Lung microvascular endothelial cell (primary cell): ENCODE measurements at places on chromosomes 1 and 21. TPM values are rescaled to one million over a fixed set of nuclear protein-coding genes. Genes with fewer than 3 reads are reported as not detected.

DNA sequence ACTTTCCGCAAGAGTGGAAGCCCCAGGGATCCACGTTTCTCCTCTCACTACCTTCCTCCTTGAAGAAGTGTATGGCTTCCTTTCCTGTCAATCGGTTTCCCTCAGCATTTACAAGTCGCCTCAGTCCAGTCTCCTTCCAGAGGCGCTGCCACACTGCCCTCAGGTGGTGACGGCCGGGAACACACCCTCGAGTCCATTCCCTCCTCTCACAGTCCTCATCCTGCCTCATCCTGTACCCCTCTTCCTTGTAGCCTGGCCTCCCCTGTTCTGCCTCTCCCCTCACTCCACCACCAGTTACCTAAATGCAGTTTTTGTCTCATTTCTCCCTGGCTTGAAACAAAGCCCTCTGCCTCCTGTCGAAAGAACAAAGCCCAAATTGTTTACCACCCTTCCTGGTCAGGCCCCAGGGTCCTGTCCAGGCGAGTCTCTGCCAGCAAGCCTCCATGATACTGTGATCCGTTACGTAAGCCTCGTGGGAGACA lies 23.2 kb upstream of the LSM10 start:
- DNase-seq: peak; percentile 80

GRCh38 chr1:59034925-59035324 lies 251.1 kb upstream of the JUN start:
- DNase-seq: no peak

DNA sequence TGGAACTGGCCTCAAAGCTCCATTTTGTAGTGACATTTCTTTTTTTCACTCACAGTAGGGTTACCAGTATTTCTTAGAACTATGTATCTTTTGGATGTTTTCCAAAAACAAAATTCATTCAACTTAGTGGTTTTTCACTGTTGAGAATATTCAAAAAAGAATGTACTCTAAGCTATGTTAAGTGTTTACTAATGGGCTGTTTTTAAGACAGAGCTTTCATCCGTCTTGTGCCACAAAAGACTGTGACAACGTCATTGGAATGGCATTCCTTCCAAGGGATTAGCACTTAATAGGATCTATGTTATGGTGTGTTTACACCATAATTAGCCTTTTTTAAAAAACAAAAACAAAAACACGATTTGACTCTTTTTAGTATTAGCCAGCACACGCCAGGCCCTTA lies 66.8 kb downstream of the TTC3 start:
- no peak for DNase-seq

GRCh38 chr1:59686574-59686973 lies 128.2 kb upstream of the HOOK1 start:
- no peak for DNase-seq

The KIF14 gene
- 1.2 and 3.9 TPM in 2 replicates for total RNA-seq

DNA sequence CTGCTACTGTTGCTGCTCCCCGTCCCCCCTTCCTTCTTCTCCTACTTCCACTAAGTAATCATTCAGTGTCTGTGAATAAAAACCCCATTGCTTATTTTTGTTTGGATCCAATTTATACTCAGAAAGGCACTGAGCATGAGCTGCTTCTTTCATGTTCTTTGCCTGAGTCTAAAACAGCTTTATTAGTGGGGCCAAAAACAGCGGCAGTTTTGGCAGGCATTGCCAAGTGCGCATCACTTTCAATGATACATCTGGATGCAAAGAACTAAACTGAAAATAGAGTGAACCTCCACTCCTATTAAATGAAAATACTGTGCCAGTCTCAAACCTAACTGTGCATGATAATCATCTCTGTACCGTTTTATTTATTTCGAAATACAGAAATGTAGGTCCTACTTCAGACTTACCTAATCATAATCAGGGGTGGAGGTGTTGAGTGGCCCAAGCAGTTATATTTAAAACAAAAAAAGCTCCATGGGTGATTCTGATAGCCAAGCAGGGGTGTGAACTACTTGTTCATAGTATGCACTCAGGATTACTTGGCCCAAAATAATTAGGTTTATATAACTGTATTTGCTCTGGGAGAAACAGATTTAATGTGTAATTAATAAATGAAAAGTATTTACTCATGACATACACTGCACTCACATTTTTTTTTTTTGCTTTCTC lies 48.4 kb downstream of the NEK7 start:
- DNase-seq: no peak

- DNase-seq: no peak
These were observed 396.0 kb upstream of the DAB1 start for GRCh38 chr1:57819893-57820292.

DNA sequence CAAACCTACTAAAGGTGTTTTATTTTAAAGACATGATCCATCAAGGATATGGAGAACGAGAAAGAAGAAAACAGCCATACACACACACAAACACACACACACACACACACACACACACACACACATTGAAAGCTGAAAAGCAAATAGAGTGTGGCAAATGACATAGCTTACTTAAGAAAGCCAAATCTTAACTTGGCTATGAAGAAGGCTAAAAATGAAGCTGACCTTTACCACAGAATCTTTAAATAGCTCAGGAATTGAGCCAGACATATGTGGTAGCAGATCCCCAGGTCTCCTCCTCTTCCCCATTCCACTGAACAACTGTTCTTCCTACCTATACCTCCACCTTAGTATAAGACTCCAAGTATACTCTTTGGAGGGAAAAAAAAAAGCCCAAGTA lies 185.6 kb downstream of the CLEC20A start:
- DNase-seq: no peak

DNA sequence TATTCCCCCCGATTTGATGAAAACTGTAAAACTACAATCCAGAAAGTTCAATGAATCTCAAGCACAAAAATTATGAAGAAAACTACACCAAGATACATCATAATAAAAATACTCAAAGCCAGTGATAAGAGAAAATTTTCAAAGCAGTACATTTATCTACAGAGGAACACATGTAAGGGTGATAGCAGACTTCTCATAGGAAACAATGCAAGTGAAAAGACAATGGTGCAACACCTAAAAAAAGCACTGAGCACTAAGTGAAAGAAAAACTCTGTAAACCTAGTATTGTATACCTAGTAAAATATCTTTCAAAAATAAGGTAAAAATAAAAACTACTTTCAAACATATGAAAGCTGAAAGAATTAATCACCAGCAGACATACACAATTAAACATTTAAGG lies 76.1 kb upstream of the IRF2BP2 start:
- DNase-seq: no peak

DNA sequence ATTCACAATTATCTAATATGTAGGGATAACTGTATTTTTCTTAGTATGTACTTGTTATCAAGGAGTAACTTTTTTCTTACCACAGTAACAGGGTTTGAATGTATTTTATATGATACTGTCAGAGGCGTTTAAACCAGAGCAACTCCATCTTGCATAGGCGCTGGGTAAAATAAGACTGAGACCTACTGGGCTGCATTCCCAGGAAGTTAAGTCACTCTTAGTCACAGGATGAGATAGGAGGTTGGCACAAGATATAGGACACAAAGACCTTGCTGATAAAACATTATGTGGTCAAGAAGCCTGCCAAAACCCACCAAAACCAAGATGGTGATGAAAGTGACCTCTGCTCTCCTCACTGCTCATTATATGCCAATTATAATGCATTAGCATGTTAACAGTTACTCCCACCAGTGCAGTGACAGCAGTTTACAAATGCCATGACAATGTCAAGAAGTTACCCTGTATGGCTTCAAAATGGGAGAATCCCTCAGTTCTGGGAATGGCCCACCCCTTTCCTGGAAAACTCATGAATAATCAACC lies 64.8 kb downstream of the RPE65 start:
- DNase-seq: no peak

The AADACL3 gene
- total RNA-seq: not detected in 2 replicates

The HPCA gene
- total RNA-seq: not detected in 2 replicates

- peak; percentile 73 for DNase-seq
These were observed 15.9 kb upstream of the FASLG start for GRCh38 chr1:172642970-172643369.

The ITLN1 gene
- total RNA-seq: not detected in 2 replicates

The SLC39A1 gene
- 80.0 and 117 TPM in 2 replicates for total RNA-seq

The HAO2 gene
- not detected in 2 replicates for total RNA-seq

- peak; percentile 28 for DNase-seq
These were observed at the start of gene CSMD2 for GRCh38 chr1:34164771-34165391. Gene CSMD2 (minus strand): TSS chr1:34165230. CDS start chr1:34165097, 133 bp downstream.

- DNase-seq: no peak
These were observed 1.4 kb upstream of the ARHGEF2 start for GRCh38 chr1:155979597-155980343.

The MYOG gene
- total RNA-seq: not detected in 2 replicates

- no peak for DNase-seq
These were observed 15.5 kb upstream of the ACTRT2 start for GRCh38 chr1:3005771-3006170.

The HTR6 gene
- total RNA-seq: not detected in 2 replicates

The GPR25 gene
- not detected in 2 replicates for total RNA-seq

The OR2L8 gene
- total RNA-seq: not detected in 2 replicates

The ASPM gene
- total RNA-seq: 3.0 and 15.7 TPM in 2 replicates

The RPTN gene
- total RNA-seq: not detected in 2 replicates

The TTLL7 gene
- total RNA-seq: 0.40 and 0.65 TPM in 2 replicates

The PM20D1 gene
- under 0.01 TPM in 1 of 2 replicates, not detected in the other for total RNA-seq

DNA sequence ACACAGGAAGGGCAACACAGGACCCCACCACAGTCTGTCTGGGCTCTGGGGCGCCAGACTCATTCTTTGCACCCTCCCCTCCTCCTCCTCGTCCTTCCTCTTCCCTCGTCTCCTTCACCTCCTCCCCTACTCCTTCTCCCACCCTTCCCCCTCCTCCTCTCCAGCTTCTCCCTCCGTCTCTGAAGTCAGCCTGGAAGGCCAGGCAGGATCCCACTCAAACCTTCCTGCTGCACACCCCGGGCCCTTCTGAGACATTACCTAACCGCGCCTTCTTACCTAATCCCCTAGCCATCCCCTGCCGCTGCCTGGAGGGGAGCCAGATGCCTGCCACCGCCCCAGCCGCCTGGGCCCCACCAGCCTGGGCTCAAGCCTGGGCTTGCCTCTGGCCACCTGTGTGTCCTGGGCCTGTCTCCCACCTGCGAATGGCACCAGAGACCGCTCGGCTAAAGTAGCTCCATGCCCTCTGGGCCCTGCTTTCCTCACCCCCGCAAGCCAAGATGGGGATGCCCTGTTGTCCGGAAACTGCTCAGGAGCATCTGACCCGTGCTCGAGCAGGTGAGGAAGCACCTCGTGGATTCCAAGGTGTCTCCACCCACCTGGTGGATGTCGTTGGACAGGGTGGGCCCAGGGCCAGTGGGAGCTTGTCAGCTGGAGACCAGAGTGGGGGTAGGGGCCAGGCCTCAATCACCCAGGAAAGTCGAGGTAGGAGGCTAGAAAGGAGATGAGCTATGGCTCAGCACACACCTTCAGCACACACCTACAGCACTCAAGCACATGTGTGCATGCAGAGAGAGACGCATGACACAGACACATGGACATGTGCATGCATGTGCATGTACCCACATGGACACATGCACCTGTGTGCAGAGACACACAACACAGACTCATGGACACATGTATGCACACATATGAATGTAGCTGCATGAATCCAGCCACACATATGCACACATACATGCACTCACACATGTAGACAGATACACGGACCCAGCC lies 31.9 kb downstream of the WNT9A start:
- DNase-seq: no peak

The UBE2G2 gene
- 73.9 and 92.3 TPM in 2 replicates for total RNA-seq

DNA sequence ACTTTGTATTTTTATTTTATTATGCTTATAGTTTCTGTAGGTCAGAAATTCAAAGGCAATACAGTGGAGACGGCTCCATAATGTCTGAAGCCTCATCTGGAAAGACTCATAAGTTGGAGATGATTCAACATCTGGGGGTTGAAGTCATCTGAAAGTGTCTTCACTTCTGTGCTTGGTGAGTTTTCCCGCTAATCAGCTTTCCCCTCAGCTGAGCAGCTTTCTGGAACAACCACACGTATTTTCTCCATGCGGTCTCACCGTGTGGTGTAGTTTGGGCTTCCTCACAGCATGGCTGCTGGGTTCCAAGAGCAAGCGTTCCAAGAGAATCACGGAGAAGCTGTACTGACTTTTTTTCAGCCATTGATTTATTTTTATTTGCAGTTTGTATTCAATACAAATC lies 7.6 kb upstream of the DDI2 start:
- DNase-seq: no peak

- no peak for DNase-seq
These were observed 146.2 kb upstream of the KRTAP19-8 start for GRCh38 chr21:31184459-31184858.

DNA sequence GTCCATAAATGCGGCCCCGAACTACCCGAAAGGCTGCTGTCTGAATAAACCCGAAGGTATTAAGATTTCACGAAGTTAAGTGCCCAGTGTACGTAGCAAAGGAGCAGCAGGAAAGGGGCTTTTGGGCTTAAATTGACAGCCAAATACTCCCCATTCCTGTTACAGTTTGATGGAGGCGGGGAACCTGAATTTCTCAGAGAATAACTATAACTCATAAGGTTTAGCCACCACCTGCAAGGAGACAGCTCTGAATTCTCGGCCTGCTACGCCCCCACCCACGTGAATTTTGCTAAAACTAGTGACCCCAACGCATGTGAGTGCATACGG lies 5.2 kb downstream of the GFI1 start:
- DNase-seq: no peak

DNA sequence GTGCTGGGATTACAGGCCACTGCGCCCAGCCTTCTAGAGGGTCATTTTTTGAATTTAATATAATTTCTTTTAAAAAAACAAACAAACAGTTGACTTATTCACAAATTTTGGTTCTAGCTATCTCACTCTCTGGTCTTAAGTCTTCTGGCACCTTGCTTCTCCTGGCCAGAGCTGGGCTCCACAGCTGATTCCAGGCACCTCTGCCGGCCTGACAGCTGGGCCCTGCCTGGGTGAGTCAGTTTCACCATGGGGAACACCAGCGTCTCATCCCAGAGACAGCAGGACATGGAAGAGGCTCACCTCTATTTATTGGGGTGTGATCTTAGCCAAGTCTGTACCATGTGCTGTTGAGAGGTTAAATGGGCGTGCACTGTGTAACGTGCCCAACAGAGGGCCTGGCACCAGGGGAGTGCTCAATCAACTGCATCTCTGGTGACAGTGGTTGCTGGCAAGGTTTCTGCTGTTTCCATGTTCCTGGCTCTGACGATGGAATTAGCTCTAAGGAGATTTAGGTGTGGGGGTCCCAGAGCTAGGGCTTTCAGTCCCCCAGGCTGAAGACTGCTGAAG lies 956 bp downstream of the CPLANE2 start:
- DNase-seq: peak; percentile 21
